ENCODE measurements at places on chromosomes 2 and 18.

- DNase-seq, result no peak
Measured at GRCh38 chr18:51559198-51559901, 361.9 kb upstream of the MEX3C start.

- no peak for DNase-seq
Measured at GRCh38 chr2:50649626-50650402, 382.1 kb downstream of the NRXN1 start.

GRCh38 chr18:77065221-77065981, 67.2 kb downstream of the MBP start:
- DNase-seq, result no peak

DNA sequence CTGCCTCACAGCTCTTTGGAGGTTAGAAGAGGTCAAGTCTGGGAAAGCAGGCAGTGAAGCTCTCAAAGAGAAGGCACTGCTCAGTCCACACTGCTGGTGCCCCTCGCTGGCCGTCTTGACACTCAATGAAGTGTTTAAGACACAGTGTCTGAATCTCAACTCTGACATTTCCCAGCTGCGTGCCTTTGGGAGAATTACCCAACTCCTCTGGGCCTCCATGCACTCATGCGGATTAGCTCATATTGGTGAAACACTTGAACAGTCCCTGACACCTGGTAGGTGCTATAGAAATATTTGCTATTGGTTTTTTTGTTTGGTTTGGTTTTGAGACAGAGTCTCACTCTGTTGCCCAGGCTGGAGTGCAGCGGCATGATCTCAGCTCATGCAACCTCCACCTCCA, 281.0 kb downstream of the SRBD1 start:
- DNase-seq, result no peak

- no peak for DNase-seq
Measured at GRCh38 chr18:22226801-22227200, 57.4 kb downstream of the GATA6 start.
